Urothelium cell line (cell line): ENCODE measurements at places on chromosomes 12 and 14.

- DNase-seq = no peak
Measured at GRCh38 chr14:48023881-48024280, 348.5 kb upstream of the MDGA2 start.

- no peak for DNase-seq
Measured at GRCh38 chr14:93490001-93490400, 59.3 kb downstream of the UNC79 start.

GRCh38 chr14:71855399-71856036, 76.7 kb upstream of the RGS6 start:
- DNase-seq = peak; percentile 74

DNA sequence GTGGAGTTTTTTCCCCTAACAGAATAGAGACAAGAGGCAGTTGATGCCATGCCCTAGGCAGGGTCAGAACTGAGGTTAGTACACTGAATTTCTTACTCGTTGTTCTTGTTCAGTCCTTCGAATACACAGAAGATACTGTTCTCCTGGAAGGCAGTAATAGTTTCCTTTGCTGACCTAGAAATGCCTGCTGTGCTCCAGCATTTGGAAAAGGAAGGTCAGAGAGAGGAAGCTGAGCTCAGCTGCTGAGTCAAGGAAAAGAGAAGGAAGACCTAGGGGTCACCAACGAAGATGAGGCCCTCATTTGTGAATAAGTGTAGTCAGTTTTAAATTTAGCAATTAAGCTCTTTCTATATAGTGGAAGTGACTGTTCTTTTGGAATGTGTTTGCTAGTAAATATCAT, 100.1 kb downstream of the CRADD start:
- no peak for DNase-seq

DNA sequence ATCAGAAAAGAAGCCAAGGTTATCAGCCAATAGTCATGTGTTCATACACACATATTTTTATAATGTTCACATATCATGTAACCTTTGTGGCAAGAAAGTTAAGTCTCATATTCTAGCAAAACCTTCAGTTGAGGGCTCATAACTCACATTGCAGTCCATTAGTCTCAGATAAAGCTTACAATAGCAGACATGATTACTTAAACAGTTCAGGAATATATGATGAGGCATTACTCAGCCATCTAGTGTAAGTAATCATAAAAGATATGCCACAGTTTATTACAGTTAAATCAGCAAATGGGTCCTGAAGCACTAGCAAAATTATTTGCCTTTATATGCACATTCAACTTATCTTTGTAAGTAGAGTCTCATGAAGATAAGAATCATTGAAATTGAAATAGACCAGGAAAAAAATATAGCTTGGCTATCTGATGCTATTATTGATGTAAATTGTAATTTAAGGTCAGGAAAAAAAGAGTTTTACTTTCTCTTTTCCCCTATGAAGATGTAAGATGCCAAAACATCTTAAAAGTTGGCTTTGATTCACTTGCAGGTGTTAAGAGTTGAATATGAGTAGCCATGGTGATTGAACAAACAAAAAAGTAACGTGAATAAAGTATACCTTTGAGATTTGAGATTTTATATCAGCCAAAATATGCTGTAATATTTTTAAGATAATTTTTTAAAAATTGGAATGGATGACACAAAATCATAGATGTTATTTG, 537.0 kb downstream of the SLC6A15 start:
- no peak for DNase-seq

DNA sequence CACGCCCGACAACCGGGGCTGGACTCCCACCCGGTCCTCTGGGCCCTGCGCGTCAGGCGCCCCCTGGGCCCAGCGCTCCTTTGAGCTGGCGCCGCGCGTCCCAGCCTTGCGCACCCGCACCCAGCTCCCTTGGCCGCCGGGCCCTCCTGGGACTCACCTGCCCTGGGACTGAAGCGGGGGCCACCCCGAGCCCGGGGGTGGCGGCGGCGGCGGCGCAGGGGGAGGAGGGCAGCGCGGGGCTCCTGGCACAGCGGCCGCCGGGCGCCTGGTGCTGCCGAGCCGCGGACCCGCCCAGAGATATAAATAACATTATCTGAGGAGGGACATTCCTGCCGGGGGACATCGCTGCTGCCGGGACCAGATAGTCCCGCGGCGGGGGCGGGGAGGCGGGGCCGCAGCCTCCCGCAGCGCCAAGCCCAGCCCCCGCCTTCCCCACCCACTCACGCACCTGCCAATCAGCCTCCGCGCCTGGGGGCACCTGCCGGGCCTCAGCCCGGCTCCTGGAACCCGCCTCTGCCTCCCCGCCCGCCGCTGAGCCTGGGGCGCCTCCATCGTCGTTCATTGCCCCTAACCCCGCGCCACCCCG, at the start of gene SPTB:
SPTB (minus strand) TSS at position 273 of the 586 bp plus-strand sequence. CDS start 56,813 bp downstream, outside the sequence.
- DNase-seq = peak; percentile 68

GRCh38 chr12:32477714-32478113, 78.4 kb downstream of the FGD4 start:
- no peak for DNase-seq

DNA sequence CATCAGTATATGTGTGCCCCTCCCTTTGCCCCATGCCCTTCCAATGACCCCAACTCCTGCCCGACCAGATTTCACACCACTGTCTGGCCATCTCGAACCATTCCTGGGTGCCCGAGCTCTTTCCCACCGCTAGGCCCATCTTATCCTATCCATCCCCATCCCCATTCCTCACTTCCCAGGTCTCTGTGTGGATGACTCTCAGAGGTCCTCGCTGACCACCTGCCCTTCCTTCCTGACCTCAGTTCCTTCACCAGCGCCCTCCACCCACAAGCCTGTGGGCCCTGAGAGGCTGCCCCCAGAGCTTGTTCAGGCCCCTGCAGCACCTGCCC, 49.1 kb downstream of the CYP46A1 start:
- no peak for DNase-seq

- DNase-seq = peak; percentile 87
Measured at GRCh38 chr14:51616724-51617409, 34.8 kb upstream of the FRMD6 start.

DNA sequence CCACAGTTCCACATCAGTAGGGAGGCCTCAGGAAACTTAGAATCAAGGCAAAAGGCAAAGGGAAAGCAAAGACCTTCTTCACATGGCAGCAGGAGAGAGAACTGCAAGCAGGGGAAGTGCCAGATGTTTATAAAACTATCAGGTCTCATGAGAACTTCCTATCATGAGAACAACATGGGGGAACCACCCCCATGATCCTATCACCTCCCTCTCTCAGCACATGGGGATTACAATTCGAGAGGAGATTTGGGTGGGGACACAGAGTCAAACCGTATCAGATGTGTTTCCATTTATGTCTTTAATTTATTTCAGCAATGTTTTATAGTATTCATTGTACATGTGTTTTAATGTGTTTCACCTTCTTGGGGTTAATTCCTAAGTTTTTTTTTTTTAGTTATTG, 25.8 kb downstream of the METAP2 start:
- no peak for DNase-seq

- no peak for DNase-seq
Measured at GRCh38 chr14:88269806-88270420, 53.2 kb downstream of the KCNK10 start.

DNA sequence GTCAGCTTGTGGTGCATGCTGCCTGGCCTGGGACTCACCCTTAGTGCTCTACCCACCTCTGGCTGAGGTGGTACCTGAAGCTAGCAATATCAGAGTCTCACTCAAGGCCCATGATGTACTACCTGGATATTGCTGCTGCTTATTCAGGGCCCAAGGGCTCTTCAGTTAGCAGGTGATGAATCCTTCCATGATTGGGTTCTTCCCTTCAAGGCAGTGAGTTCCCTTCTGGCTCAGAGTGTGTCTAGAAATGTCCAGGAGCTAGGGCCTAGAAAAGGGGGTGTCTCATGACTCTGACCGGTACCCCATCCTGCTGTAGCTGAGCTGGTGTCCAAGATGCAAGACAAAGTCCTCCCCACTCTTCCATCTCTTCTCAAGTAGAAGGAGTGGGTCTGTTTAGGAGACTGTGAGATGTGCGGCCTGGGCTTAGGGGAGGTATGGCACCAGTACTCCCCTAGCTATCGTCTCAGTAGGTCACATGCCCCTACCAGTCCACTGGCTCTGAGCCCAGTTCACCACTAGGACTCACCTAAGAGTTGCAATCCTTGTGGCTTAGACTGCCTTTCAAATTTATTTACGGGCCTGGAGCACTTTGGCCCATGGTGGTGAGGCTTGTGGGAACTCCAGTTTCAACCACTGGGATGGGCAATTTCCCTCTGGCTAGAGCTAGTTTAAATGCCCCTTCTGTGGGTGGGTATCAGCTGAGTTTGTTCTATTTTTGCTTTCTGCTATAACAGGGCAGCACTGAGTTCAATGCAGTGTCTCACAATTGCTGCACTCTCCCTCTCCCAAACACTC, 12.2 kb downstream of the PRORP start:
- DNase-seq = no peak
